ENCODE measurements at places on chromosomes 16 and 17.

DNA sequence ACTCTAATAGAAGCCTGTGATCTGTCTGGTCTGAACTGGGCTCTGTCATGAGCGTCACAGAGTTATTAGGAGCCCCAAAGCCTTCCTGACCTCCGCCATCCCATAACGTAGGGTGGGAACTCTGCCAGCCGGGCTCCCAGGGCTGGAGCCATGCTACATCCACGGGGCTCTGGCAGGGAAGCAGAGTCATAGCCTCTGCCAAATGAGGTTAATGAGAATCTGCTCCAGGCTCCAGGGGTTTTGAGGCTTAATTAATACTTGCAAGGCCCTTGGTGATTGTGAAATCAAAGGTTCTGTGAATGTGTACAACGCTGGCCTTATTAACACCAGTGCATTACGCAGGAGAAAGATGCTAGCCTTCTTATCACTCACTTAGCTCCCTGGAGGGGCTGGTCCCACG lies 42.4 kb upstream of the ZFP90 start:
- DNase-seq: no peak

GRCh38 chr17:9577373-9577709 lies 899 bp downstream of the CFAP52 start:
- no peak for DNase-seq

- DNase-seq: no peak
These were observed 17.8 kb upstream of the KIF19 start for GRCh38 chr17:74307984-74308773.

DNA sequence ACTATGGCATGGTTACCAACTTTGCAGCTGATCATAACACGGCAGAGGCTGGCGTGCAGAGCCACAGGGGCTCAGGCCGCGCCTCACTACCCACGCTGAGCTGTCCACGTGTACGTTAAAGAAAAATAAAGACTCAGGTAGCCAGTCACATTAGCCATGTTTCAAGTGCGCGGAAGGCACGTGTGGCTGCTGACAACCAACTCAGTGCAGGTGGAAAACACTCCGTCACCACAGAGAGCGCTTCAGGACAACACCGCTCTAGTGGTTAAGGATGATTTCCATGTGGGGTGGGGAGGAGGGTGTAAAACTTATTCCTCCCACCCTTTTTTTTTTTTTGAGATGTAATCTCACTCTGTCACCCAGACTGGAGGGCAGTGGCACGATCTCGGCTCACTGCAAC lies 33.8 kb downstream of the ZCCHC14 start:
- no peak for DNase-seq

DNA sequence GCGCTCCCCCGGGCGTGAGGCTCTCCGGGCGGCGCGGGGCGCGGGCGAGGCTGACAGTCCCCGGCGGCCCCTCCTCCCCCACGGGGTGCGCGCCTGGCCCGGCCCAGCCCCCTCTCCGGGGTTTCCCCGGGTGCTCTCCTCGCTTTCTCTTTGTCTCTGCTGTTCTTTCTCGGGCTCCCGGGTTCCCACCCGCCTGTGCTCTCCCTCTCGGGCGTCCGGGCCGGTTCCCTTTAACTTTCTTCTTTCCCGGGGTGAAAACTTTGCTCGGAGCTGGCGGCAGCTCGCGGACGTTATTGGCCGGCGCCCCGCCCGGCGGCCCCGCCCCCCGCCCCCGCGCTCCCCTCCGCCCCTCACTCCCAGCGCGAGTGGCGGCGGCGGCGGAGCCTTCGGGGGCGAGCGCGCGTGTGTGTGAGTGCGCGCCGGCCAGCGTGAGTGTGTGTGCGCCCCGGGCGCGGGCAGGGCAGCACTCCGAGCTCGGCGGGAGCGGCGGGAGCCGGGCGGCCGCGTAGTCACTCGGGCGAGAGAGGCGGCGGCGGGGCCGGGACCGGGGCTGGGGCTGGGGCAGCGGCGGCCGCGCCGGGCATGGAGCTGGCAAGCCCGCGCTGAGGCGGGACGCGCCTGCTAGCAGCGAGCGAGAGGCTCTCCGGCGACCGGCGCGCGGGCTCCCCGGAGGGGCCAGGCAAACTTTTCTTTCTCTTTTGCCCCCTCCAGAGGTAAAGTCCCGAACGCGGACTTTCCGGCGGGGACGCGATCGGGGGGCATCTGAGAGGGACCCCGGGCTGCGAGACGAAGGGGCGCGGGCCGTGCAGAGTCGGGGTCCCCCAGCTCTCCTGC lies at the start of gene NTN1:
Gene NTN1, plus strand, starts transcription at position 353 of the 834 bp plus-strand sequence. CDS start 864 bp downstream, outside the sequence.
- peak; percentile 57 for DNase-seq

- DNase-seq: no peak
These were observed 822.4 kb upstream of the RBFOX1 start for GRCh38 chr16:6510261-6510660.

DNA sequence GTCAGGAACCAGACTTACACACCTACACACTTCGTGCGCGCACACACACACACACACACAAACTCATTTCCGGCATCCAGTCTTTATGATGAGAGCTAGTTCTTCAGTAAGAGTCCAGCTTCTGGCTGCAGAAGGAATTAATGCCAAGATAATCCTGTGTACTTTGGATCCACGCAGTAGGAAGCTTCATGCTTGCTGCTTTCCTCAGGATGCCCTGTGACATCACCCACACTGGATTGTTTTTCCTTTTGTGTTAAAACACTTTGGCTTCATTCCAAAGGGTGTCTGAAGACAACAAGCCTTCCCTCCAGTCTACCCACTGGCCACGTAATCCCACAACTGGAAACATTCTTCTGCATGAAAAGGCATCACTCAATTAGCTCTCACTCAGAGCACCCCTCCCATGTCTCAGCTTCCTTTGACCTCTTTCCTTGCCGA lies 35.4 kb downstream of the KCNJ16 start:
- no peak for DNase-seq

DNA sequence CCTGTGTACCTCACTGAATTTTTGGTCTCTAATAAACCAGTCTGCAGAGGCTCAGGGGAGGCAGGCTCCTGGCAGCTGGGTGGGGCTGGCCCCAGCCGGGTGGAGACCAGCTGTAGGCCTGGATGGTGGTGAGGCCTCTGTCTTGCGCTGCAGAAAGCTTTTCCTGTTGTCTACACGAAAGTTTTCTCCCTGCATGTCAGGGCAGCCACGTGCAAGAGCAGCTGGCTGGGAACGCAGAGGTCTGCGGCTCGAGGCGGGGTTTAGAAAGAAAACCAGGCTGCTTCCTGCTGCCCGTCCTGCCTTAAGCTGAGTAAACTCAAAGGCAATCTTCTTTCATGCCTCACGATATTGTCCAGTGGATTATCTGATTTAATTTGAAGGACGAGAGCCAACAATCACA lies 2.4 kb downstream of the SERPINF1 start:
- peak; percentile 64 for DNase-seq

DNA sequence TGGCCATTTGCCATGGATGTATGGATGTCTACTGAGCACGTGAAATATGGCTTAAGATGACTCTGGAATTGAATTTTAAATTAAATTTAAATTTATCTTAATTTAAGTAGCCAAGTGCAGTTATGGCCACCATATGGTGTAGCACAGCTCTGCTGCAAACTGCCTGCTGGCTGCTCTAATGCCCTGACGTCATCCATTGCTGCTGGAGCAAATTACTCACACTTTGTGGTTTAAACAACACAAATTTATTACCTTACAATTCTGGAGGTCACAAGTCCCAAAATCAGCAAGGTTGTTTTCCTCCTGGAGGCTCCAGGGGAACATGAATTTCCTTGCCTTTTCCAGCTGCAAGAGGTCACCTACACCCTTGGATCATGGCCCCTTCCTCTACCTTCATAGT lies 679.3 kb upstream of the EEF2KMT start:
- no peak for DNase-seq

DNA sequence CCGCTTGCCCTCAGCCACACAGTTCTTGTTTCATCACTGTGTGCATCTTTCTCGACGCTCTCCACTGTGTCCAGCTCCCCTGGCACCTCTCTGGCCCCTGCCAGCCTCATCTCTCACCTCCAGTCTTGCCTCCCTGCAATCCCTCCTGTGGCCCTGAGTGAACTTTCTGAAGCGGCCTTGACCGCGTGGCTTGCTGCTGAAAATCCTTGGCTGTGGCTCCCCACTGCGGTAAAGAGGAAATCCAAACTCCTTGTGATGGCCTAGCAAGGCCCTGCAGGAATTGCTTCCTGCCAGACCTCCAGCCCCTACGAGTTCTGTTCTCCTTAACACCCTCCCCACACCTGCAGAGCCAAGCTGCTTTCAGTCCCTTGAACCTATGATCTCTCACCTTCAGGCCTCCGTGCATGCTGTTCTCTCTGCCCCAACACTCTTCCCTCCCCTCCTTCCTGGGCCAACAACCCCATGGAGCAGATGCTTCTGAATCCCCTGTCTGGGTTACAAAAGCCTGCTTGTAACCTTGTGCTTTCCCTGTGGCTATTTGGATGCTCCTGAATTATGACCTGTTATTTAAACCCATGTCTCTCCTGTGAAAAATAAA lies 33.6 kb upstream of the BRD7 start:
- no peak for DNase-seq

DNA sequence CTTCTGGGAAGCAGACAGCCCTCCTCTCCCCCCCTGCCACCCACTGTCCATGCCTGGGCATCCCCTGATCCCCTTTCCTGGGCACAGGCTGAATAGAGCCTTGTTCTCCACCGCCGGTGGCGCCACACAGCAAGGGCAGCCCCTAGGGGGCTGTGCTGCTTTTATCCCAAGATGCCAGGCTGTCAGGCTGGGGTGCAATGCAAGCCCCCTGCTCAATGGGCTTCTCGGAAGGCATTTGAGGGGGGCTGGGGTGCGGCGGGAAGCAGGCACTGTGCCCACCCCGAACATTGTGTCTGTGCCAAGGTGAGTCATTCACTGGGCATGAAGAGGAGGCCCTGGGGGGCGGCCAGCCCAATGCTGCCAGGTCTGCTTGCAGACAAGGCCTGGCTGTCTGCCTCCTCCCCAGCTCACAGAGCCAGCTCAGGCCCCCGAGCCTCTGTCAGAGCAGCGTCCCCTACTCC lies 1.5 kb upstream of the GFAP start:
- DNase-seq: no peak

GRCh38 chr17:74631468-74632450 lies 8.2 kb upstream of the CD300E start:
- peak; percentile 95 for DNase-seq

GRCh38 chr16:14399378-14400284 lies 230.4 kb downstream of the PARN start:
- DNase-seq: peak; percentile 30

- no peak for DNase-seq
These were observed 72.9 kb downstream of the MRM1 start for GRCh38 chr17:36674278-36674650.

DNA sequence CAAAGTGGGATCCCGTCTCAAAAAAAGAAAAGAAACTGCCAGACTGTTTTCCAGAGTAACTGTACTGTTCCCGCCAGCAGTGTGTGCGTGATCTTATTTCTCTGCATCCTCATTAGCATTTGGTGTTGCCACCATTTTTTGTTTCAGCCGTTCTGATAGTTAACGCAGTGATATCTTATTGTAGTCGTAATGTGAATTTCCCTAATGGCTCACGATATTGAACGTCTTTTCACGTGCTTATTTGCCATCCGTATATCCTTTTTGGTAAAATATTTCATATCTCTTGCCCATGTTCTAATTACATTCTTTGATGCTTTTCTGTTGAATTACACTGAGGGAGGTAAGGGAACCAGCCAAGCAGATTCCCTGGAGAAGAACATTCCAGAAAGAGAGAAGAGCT lies 92.4 kb downstream of the SEC14L1 start:
- DNase-seq: no peak

- DNase-seq: no peak
These were observed 149.5 kb upstream of the MON1B start for GRCh38 chr16:77041468-77041867.

DNA sequence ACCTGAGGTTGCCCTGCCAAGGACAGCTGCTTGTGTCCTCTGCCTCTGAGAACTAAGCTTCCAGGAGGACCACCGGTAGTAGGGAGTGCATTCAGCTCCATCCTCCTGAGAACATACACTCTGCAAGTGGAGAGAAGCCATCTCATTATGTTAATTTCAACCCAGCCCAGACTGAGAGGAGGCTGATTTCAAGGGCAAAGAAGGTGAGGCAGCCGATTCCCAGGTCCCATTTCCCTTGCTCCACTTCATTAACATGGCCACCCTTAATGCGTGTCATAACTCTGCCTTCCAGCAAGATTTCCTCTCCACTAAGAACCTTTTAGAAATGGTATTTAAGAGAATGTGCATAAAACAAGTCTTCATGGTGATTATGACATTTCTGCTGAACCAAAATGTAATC lies 72.5 kb downstream of the CDH13 start:
- no peak for DNase-seq

DNA sequence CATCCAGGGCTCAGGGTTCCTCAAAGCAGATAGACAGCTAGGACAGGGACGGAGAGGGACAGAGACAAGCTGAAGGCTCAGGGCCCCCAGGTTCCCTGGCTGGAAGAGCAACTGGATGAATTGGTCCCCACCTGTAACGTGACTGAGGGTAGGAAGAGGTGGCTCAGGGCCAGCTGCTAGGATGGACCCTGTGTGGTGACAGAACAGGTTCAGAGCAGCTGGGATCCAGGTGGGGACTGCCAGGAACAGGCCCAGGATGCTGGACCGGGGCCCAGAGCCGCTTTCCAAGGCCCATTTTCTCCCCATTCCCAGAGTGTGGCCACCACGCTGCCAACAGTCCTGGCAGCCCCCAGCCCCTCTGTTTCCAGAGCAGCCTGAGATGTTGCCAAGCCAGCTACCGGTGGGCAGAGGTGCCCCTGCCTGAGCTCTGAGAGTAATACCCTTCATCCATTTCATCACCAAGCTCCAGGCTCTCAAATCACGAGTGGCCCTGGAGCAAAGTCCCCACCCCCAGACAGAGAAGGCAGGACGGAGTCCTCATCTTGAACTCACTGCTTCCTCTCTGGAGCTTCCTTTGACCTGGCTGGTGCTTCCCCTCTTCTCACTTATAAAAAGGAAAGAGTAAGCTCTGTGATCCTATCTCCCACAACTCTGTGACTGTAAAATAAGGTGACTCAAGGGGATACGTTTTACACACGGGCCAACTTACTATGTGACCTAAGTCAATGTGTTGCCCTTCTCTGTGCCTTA lies 79.6 kb downstream of the TMEM132E start:
- no peak for DNase-seq

- DNase-seq: peak; percentile 66
These were observed 246.6 kb upstream of the RPL38 start for GRCh38 chr17:73956595-73957465.

- peak; percentile 72 for DNase-seq
These were observed 10.2 kb upstream of the ETV4 start for GRCh38 chr17:43556292-43556691.

- no peak for DNase-seq
These were observed 224.4 kb downstream of the XYLT1 start for GRCh38 chr16:17246268-17246885.

- DNase-seq: no peak
These were observed 105.7 kb upstream of the RCVRN start for GRCh38 chr17:10010752-10011151.

GRCh38 chr16:85199069-85199725 lies 86.9 kb upstream of the CIBAR2 start:
- no peak for DNase-seq

GRCh38 chr16:85126705-85127378 lies 14.6 kb upstream of the CIBAR2 start:
- DNase-seq: peak; percentile 15

- DNase-seq: peak; percentile 18
These were observed 75.6 kb upstream of the HNF1B start for GRCh38 chr17:37820313-37820994.
